ENCODE measurements at places on chromosomes 12 and 14.

GRCh38 chr14:70130482-70130881 is 58.3 kb downstream of the SLC8A3 start:
- DNase-seq, result no peak

DNA sequence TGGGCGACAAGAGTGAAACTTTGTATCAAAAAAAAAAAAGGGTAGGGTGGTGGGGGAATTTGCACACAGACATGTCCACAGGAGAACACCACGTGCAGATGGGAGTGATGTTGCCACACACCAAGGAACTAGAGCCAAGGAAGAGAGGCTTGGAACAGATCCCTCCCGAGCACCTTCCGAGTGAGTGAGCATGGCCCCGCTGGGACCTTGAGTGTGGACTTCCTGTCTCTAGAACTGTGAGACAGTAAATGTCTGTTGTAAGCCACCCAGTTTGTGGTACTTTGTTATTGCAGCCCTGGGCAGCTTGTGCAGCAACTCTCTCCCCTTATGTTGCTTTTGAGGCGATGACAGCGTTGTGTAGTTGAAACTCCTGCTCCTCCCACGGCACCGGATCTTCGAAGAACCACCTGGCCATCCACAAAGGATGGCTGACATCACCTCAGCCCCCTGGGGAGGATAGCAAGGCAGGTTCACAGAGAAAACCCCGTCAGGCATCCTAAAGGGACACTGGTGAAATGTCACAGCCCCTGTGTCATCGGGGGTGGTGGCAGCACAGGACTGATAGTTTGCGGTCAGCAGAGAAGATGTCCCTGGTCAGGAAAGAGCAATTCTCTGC is 54.7 kb upstream of the PLEKHG3 start:
- no peak for DNase-seq

- DNase-seq, result no peak
Observed at GRCh38 chr12:63302269-63302940, 151.4 kb upstream of the AVPR1A start.

DNA sequence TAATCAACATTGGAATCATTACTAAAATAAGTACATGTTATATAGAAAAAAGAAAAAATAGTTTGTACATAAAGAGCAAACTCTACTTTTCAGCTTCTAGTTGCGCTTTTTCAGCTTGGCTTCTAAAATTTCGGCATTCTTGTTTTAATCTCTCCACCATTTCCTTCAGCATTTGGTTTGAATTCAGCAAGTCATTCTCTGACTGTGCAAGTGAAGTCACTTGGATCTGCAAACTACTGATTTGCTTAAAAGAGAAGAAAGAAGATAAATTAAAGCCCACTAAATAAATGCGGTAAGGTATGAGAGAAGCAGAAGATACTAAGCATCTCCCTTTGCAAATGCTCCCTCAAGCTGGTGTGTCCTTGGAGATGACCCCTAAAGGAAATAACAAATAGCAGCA is 126.3 kb downstream of the CEP83 start:
- DNase-seq, result no peak

GRCh38 chr12:91622037-91622436 is 439.4 kb upstream of the DCN start:
- DNase-seq, result no peak

DNA sequence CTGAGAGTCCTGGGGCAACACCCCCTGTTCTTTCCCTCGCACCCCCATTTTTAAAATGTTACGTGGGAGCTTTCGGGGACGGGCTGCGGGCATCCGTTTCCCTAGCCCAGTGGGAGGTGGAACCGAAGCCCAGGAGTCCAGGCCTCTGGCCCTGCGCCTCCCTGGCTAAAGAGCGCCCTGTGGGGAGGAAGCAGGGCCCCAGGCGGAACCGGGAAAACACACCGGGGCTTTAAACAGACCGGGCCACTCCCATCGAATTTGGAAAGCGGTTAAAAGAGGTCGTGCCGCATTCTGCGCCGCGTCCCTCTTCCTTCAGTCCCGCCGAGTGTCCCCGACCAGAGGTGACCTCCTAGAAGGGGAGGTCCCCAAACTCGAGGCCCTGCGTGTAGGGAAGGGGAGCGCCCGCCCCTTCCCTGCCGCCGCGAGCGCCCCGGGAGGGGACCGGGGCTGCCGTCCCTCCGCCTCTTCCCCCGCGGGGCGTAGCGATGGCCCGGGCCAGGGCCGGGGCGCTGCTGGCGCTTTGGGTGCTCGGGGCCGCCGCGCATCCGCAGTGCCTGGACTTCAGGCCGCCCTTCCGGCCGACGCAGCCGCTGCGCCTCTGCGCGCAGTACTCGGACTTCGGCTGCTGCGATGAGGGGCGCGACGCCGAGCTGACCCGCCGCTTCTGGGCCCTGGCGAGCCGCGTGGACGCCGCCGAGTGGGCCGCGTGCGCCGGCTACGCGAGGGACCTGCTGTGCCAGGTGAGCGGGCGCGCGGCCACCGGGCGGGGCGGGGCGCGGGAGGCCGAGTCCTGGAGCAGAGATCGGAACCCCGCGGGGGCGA is at the start of gene HHIPL1:
HHIPL1 (plus strand) TSS at position 407 of the 822 bp plus-strand sequence; CDS start at position 486, 79 bp downstream.
- DNase-seq, result no peak

DNA sequence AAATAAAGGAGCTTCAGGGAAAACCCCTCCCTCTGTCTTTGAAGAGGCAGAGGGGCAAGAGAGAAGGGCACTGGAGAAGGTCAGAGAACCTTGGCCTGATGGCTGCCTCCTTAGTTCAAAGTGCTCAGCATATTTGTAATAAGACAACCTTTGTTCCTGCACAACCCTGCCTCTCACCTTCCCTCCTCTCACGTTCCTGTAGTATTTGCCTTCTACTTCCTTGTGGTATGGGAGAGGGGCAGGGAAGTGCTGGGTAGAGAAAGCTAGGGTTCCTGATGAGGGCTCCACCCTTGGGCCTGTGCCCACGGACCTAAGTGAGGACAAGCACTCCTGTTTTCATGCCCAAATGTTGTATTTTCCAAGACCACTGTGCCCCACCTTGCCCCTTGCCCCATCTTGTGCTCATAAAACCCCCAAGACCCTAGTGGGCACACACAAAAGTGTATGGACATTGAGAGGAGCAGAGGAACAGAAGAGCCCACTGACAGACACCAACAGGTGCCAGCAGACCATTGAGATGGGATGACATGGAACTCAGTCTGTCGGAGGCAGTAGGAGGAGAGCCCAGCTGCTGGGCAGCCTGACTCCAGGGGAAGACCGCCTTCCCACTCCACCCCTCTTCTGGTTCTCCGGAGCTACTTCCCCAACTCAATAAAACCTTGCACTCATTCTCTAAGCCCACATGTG is 261.5 kb upstream of the CCDC196 start:
- DNase-seq, result no peak

DNA sequence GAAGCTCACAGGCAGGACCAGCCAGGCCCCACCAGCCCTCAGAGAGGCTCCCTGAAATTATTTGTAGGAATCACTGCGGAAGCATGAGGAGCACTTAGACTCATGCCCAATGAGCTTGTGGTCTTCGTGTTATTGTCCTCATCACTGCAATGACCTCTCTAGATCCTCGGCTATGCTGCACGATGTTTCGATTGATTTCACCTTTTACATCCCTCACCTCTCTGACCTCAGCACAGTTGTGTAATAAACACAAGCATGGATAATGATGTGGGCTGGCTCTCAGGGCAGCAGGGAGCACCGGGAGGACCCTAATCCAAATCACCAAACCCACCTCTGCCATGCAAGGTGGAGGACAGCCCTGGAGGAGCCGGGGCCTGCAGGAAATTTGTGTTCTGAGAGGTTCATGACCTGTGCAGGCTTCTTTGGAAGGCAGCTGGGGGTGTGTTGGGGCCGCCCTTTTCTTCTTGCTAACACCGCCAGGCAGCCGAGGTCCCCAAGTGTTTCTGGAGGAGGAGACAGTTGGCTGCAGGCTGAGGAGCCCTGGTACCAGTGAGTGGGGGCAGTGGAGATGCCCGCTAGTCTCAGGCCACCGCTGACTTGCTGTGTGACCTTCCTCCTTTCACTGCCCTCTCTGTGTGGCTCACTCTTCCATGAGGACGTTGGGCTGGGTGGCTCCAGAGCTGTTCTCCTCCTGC is 29.5 kb upstream of the EML1 start:
- DNase-seq, result no peak

- DNase-seq, result no peak
Observed at GRCh38 chr14:103960457-103961055, 18.2 kb upstream of the RD3L start.

- no peak for DNase-seq
Observed at GRCh38 chr14:34111505-34111904, 160.6 kb upstream of the EGLN3 start.

GRCh38 chr14:21572604-21573003 is 7.3 kb downstream of the OR10G3 start:
- no peak for DNase-seq

- DNase-seq, result no peak
Observed at GRCh38 chr12:95470300-95470699, 3.7 kb upstream of the METAP2 start.

DNA sequence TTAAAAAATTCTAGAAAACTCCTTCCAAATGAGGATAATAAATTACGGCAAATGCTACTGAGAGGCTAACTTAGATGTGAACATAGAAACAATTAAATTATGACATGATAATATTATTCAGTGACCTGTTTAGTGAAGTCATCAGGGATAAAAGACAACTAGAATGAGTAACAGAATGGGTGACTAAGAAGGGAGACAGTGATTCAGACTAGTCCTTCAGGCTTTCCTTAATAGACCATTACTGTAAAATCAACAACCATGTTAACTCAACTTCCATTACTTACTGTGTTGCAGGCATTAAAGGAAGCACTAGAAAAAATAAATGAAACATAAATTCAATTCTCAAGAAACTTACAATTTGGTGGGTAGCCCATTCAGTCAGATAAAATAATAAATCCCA is 543.9 kb upstream of the LRFN5 start:
- DNase-seq, result no peak

DNA sequence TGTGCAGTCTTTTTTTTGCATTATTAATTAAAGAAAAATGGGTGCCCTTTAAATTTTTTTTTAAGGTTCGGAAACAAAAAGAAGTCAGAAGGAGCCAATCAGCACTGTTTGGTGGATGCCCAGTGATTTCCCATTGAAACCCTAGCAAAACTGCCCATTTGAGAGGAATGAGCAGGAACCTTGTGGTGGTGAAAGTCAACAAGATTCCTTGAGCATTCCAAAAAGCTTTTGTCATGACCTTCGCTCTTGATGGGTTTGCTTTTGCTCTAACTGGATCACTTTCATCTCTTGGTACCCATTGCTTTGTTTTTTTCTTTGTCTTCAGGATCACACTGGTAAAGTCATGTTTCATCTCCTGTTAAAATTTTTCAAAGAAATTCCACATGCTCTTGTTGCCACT is 54.1 kb downstream of the ADIPOR2 start:
- no peak for DNase-seq

DNA sequence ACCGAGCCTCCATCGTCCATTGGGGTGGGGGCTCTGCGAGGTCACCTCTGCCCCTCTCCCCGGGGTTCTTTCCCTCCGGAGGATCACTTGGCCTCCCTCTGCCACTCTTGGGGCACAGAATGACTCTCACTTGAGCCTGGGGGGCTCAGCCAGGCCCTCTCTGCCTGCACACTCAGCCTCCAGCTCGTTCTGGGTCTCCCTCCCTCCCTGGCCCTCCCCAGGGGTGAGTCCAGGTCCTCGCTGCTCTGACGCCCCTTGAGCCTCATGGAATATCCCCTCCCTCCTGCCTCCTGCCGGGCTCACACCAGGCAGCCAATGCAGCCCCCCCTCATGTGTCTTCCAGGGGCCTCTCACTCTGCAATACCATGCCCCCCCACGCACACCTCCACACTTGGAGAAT is 17.7 kb upstream of the SFSWAP start:
- DNase-seq, result no peak

DNA sequence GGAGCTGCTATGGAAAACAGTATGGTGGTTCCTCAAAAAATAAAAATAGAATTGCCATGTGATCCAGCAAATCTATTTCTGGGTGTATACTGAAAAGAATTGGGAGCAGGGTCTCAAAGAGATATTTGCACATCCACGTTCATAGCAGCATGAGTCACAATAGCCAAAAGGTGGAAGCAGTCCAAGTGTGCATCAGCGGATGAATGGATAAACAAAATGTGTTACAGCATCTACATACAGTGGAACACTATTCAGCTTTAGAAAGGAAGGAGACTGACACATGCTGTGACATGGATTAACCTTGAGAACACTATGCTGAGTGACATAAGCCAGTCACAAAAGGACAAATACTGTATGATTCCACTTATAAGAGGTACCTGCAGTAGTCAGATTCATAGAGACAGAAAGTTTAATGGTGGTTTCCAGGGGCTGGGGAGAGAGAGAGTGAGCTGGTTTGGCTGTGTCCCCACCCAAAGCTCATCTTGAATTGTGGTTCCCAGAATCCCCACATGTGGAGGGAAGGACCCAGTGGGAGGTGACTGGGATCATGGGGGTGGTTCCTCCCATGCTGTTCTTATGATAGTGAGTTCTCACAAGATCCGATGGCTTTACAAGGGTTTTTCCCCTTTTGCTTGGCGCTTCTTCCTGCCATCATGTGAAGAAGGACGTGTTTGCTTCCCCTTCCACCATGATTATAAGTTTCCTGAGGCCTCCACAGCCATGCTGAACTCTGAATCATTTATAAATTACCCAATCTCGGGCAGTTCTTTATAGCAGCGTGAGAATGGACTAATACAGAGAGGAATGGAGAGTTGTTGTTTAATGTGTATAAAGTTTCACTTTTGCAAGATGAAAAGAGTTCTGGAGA is 17.6 kb upstream of the TBC1D30 start:
- no peak for DNase-seq

GRCh38 chr12:98840325-98840724 is 195.2 kb downstream of the APAF1 start:
- no peak for DNase-seq

- no peak for DNase-seq
Observed at GRCh38 chr12:45331552-45331951, 115.7 kb downstream of the ANO6 start.

- DNase-seq, result no peak
Observed at GRCh38 chr12:19719672-19720071, 280.4 kb downstream of the AEBP2 start.

DNA sequence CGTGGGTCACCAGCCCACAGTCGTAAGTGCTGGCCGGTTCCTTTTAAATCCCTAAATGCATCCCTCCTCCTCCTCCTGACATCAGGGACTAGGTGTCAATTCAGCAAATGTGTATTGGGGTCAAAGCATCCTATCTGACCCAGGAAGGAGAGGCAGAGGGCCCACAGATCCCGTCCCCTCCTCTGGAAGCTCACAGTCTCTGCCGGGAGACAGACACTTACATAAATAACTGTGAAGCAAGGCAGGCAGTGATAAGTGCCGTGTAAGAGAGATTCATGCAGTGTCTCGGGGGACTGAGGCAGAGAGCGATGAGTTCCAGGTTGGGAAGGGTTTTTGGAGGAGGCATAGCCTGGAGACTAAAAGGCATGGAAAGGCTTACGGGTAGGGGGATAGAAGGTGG is 44.1 kb downstream of the HRK start:
- DNase-seq, result no peak

- DNase-seq, result no peak
Observed at GRCh38 chr12:2939191-2939590, 20.0 kb upstream of the TEAD4 start.

GRCh38 chr14:72709916-72710611 is 183.8 kb downstream of the DPF3 start:
- DNase-seq, result no peak

- no peak for DNase-seq
Observed at GRCh38 chr12:66971816-66972215, 292.9 kb upstream of the GRIP1 start.
